ENCODE measurements at places on chromosomes 5 and 9.

GRCh38 chr5:134092875-134093274 is 21.6 kb upstream of the TCF7 start:
- DNase-seq = peak; percentile 79

GRCh38 chr9:15423231-15423985 is 732 bp downstream of the SNAPC3 start:
- DNase-seq = no peak

GRCh38 chr5:127433526-127433925 is 83.9 kb upstream of the PRRC1 start:
- no peak for DNase-seq

GRCh38 chr5:105735704-105736103 is 1935.0 kb downstream of the EFNA5 start:
- no peak for DNase-seq

DNA sequence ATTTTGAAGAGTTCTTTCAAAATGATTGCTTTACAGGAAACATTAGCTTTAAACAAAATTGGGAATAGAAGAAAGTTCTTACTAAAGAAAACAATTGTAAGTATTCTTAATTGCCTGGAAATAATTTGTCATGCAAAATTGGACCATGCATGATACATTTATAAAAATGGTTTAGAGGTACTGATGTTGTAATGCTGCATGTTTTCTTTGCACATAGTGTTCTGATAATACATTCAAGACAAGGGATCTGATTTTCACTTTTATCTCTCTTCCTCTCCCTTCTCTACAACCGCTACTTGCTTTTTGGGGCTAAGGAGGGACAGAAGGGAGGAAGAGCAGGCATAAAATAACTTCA is 211.6 kb upstream of the MPDZ start:
- no peak for DNase-seq

Data from epithelial cell of prostate (primary cell).